A549 treated with Hydrocortisone at 1 μM for 4 hours (cell line): ENCODE measurements at places on chromosomes 1 and 21. TPM values are rescaled to one million over a fixed set of nuclear protein-coding genes. Genes with fewer than 3 reads are reported as not detected.

NBPF4 gene
- 0.13 to 0.21 TPM (median 0.15 TPM) in 5 replicates for total RNA-seq

CFAP74 gene
- 0.15 TPM in 1 of 5 replicates, not detected in the others for total RNA-seq

CXADR gene
- 7.4 to 15.2 TPM (median 11.2 TPM) in 5 replicates for total RNA-seq

KCNK1 gene
- 17.5 to 23.4 TPM (median 20.4 TPM) in 5 replicates for total RNA-seq

ROR1 gene
- total RNA-seq, result 7.6 to 11.4 TPM (median 8.4 TPM) in 5 replicates

STXBP3 gene
- total RNA-seq, result 16.8 to 26.9 TPM (median 17.9 TPM) in 5 replicates

FBXO2 gene
- 6.1 to 10.7 TPM (median 9.5 TPM) in 5 replicates for total RNA-seq

FOXD3 gene
- 0.59 to 0.92 TPM (median 0.80 TPM) in 5 replicates for total RNA-seq

CLEC20A gene
- not detected in 5 replicates for total RNA-seq

GIPC2 gene
- total RNA-seq, result 0.03 to 0.07 TPM in 2 of 5 replicates, not detected in the others

LYPD8 gene
- total RNA-seq, result 0.10 to 0.20 TPM (median 0.16 TPM) in 4 of 5 replicates, not detected in the other

AMY2B gene
- 0.45 to 0.68 TPM (median 0.49 TPM) in 5 replicates for total RNA-seq

TMEM125 gene
- 0.05 to 0.08 TPM (median 0.07 TPM) in 3 of 5 replicates, not detected in the others for total RNA-seq

PLA2G2A gene
- not detected in 5 replicates for total RNA-seq

PGLYRP4 gene
- total RNA-seq, result not detected in 5 replicates

LENEP gene
- total RNA-seq, result not detected in 5 replicates

REN gene
- 0.07 to 0.09 TPM in 2 of 5 replicates, not detected in the others for total RNA-seq

GUCA2B gene
- total RNA-seq, result 0.20 to 0.32 TPM (median 0.23 TPM) in 3 of 5 replicates, not detected in the others

OLFML3 gene
- 3.8 to 4.3 TPM (median 4.0 TPM) in 5 replicates for total RNA-seq

ATP6V1G3 gene
- total RNA-seq, result not detected in 5 replicates

S100A9 gene
- total RNA-seq, result 0.46 to 1.2 TPM (median 0.75 TPM) in 4 of 5 replicates, not detected in the other

ODR4 gene
- 14.1 to 17.6 TPM (median 15.4 TPM) in 5 replicates for total RNA-seq

SFN gene
- total RNA-seq, result 509 to 664 TPM (median 575 TPM) in 5 replicates

MAP3K21 gene
- total RNA-seq, result 6.8 to 10.2 TPM (median 8.3 TPM) in 5 replicates

USH2A gene
- total RNA-seq, result not detected in 5 replicates

YRDC gene
- total RNA-seq, result 12.0 to 18.8 TPM (median 17.6 TPM) in 5 replicates

HPDL gene
- total RNA-seq, result 2.4 to 3.9 TPM (median 3.6 TPM) in 5 replicates

CELA2A gene
- total RNA-seq, result not detected in 5 replicates

COL8A2 gene
- 0.09 to 0.14 TPM (median 0.12 TPM) in 5 replicates for total RNA-seq

AADACL3 gene
- total RNA-seq, result not detected in 5 replicates

TNFSF4 gene
- 0.03 to 0.09 TPM (median 0.08 TPM) in 5 replicates for total RNA-seq

CACNA1S gene
- total RNA-seq, result 0.02 TPM in 1 of 5 replicates, not detected in the others

MIA3 gene
- total RNA-seq, result 17.3 to 26.5 TPM (median 21.5 TPM) in 5 replicates

SPRR2G gene
- not detected in 5 replicates for total RNA-seq

TP73 gene
- 0.61 to 0.81 TPM (median 0.64 TPM) in 5 replicates for total RNA-seq

KIF2C gene
- total RNA-seq, result 35.7 to 45.5 TPM (median 37.0 TPM) in 5 replicates

LCE7A gene
- not detected in 5 replicates for total RNA-seq

IL20 gene
- total RNA-seq, result not detected in 5 replicates

FALEC gene
- 0.22 TPM in 1 of 5 replicates, not detected in the others for total RNA-seq

AMPD1 gene
- not detected in 5 replicates for total RNA-seq

C1orf74 gene
- 1.1 to 1.9 TPM (median 1.6 TPM) in 5 replicates for total RNA-seq

AGL gene
- 2.3 to 4.7 TPM (median 3.5 TPM) in 5 replicates for total RNA-seq

SLC35E2B gene
- total RNA-seq, result 10.5 to 13.1 TPM (median 12.6 TPM) in 5 replicates

COL24A1 gene
- total RNA-seq, result 0.02 TPM in 1 of 5 replicates, not detected in the others

EPHA2 gene
- 119 to 130 TPM (median 123 TPM) in 5 replicates for total RNA-seq

CLIC6 gene
- total RNA-seq, result 0.03 to 0.10 TPM (median 0.08 TPM) in 5 replicates

CAP1 gene
- total RNA-seq, result 206 to 312 TPM (median 240 TPM) in 5 replicates

CASQ1 gene
- total RNA-seq, result 0.08 TPM in 1 of 5 replicates, not detected in the others

TMPRSS2 gene
- 0.06 to 0.10 TPM (median 0.09 TPM) in 5 replicates for total RNA-seq
